ENCODE measurements at places on chromosomes 5 and 9.

DNA sequence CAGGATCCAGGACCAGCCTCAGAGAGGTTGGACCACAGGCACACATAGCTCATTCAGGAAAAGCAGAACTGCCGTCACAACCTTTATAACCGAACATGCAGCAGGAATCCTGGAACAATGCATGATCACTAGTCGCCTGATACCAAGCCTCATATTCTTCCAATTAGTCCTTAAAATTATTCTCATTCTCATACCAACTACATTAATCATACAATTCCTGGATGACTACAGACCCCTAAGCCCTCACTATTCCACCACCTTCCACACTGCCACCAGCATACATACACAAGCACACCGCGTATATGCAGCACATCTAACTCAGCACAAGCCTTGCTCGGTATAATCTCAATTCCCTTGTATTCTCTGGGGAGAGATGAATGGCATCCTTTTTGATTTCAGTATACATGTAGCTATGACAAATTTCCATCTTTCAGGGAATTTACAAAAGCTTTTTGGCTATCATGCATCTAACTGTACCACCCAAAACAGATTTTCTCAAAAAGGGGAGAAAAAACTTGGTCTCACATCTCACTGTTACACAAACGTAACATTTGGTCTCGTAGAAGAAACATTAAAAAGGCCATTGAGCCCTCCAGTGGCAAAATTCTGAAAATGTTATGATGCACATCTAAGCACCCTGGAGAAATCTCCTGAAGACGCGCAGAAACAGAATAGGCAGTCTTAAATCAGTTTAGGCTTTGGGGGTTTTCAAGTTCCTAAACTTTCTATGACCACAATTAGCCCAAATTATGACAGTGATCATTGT lies 46.2 kb downstream of the MCTP1 start:
- no peak for DNase-seq

DNA sequence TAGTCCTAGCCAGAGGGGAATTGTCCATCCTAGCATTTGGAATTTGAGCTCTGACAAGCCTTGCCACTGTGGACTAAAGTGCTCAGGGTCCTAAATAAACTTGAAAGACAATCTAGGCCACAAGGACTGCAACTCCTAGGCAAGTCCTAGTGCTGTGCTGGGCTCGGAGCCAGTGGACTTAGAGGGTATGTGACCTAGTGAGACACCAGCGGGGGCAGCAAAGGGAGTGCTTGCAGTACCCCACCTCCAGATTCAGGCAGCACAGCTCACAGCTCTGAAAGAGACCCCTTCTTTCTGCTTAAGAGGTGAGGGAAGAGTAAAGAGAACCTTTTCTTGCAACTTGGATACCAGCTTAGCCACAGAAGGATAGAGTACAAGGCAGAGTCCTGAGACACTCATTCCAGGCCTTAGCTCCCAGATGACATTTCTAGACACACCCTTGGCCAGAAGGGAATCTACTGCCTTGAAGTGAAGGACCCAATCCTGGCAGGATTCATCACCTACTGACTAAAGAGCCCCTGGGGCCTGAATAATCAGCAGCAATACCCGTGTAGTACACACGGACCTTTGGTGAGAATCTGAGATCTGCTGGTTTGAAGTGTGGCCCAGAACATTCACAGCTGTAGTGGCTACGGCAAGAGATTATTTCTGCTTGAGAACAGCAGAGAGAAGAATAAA lies 164.6 kb downstream of the CCDC171 start:
- DNase-seq, result no peak

DNA sequence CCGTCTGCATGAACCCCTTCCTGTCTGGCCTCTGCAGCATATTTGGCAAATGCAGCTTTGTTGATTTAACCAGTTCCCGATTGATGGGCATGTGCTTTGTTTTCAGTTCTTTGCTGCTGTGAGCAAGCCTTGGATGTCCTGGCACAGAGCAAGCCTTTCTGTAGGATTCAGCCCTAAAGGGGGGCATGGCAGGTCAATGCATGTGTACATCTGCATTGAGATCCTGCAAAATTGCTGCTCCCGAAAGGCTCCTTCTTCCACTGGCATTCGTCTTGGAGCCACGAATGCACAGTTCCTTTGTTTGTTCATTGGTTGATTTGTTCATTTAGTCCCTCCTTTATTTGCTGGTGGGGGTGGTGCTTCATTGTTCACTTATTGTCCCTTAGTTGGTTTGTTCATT lies 34.8 kb downstream of the COL5A1 start:
- DNase-seq, result no peak

GRCh38 chr5:18010053-18010452 lies 375.8 kb downstream of the TAF11L14 start:
- DNase-seq, result no peak
